Stimulated activated CD4-positive, alpha-beta T cell treated with anti-CD3 and anti-CD28 coated beads, Interleukin-12 subunit alpha, Interleukin-12 subunit beta, amount 100 ng/mL, for 4 hours (primary cell): ENCODE measurements at places on chromosomes 4 and X.

GRCh38 chrX:44428989-44429627 lies 85.6 kb upstream of the EFHC2 start:
- no peak for DNase-seq

DNA sequence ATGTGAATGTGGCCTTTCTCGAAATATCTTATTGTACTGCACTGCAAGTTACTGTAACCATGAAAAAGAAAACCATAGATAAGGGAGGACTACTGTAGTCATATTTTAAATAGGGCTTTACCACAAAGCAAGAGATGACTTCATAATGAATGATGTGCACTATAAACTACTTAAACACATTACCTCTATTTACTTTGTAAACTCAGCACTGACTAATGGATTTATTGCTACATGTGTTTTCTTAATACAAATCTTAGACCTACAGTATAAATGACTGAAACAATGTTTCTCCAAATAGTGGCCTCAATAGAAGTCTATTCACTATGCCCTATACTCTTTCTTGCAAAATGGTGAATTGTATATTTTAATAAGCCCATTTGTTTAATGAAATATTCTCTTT lies 61.1 kb downstream of the HDX start:
- no peak for DNase-seq

DNA sequence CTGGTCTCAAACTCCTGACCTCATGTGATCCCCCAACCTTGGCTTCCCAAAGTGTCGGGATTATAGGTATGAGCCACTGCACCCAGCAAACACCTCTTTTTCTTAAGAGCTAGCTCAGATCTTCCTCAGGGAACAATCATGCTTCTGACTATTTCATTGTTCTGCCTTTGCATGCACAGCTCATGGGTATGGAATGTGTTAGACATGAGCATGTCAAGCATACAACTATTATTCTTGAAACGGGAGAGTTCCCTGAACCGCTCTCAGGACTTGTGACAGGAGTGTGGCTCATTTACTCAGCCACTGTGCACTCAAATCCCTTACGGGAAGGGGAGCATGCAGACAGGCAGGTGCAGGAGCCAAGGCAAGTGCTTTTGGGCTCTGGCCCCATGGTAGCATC lies 231.7 kb upstream of the TAPT1 start:
- no peak for DNase-seq

DNA sequence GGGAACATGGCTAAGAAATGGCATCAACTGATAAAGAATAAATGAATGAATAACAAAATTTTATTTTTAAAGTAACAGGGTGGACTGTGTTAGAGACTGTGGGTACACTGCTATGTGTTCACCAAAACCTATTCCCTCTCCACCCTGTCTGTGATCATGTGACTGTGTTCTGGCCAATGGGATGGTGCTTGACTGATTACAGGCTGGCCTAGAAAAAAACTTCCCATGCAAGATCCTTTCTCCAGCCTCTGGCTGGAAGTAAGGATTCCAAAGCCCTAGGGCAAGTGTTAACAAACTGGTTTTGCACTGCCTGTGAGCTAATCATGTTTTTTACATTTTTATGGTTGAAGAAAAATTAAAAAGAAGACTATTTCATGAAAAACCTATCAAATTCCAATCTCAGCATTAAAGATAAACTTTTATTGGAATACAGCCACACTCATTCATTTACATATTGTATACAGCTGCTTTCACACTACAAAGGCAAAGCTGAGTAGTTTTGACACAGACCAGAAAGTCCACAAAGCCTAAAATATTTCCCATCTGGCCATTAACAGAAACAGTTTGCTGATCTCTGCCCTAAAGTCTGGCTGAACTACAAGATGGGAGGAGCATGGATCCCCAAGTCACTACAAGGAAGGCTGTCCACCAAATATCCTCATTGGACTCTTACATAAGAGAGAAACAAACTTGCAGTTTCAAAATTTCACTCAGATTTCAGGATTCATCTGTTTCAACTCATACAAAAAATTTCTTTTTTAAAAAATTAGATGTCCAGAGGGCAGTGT lies 133.2 kb downstream of the ARHGAP6 start:
- no peak for DNase-seq

- no peak for DNase-seq
Measured at GRCh38 chrX:74419864-74420195, 1.5 kb upstream of the SLC16A2 start.

DNA sequence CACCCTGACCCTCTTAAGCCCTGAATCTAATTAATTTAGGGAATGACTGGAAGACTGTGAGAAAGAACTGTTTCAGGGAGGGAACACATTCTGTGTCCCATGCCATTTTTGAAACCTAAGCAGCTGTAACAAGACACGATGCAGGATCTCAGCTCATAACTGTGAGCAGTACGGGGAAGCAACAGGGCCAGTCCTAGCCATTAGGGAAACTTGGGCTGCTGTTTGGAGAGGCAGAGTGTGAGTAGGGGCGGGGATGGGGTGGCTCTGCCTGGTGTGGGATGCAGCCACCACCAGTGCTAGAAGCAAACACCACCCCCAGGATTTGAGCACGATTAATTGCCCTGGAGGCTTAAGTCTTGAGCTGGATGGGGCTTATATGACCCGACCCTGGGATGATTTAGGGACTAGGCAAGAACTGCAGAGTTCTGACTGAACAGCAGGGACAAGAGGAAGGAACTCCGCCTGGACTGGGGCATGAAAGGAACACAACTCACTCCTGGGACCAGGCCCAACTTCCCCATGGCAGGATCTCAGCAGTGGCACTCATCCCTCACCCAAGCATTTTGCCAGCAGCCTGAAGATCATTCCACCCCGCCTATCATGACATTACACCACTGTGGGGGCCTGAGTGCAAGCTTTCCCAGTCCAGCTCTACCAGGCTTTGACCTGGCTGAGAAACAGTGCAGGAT lies 43.1 kb downstream of the ATRX start:
- no peak for DNase-seq

DNA sequence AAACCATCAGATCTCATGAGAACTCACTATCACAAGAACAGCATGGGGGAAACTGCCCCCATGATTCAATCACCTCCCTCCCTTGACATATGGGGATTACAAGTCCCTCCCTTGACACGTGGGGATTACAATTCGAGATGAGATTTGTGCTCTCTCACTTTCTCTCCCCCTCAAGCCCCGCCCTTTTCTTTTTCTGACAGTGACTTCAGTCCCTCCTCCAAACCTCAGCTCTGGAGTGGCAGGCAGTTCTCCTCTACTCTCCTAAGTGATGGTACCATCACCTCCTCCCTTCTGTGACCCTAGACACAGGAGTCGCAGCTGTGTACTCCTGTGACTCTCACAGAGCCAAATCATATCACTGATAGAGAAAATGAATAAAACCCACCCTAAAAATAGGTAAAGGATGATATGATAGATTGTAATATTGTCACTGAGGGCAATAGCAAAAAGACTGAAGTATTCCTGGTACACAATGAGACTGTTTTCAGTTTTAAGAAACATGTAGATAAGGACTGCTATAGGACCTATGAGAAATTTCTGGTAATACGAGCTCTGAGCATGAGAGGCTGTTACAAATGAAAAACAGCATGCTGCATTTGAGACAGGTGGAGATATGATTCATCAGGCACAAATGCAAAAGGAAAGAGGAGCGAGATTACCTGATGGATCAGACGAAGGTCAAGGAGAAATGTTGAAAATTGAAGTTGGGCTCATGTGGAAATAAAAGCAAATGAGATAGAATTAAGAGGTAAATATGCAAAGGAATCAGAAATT lies 101.2 kb upstream of the CBLL2 start:
- DNase-seq: no peak

DNA sequence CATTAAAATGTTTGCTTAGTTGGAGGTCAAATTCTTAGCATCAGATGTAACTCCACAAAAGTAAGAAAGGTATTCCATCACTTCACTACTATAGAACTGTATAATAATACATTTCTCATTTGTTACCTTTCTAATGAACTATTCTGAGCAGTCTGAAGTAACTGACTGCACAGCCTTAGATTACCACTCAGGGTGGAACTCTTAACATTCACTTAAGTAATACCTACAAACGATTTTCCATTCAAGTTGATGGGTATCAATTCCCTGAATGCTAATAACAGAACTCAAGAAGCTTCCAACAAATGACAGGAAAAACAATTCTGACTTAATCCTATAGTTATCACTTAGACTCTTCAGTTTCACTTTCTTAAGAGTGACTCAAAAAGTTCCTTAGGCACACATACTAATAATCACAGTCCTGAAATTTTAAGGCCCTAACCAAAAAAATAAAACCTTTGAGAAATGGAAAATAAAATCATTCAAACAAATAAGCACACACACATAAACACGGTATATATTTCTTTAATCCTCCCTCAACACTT lies 20.9 kb downstream of the HNRNPD start:
- DNase-seq: no peak

- DNase-seq: peak; percentile 19
Measured at GRCh38 chr4:108144451-108144850, 24.3 kb downstream of the LEF1 start.

GRCh38 chr4:95263960-95264359 lies 284.8 kb downstream of the UNC5C start:
- no peak for DNase-seq

DNA sequence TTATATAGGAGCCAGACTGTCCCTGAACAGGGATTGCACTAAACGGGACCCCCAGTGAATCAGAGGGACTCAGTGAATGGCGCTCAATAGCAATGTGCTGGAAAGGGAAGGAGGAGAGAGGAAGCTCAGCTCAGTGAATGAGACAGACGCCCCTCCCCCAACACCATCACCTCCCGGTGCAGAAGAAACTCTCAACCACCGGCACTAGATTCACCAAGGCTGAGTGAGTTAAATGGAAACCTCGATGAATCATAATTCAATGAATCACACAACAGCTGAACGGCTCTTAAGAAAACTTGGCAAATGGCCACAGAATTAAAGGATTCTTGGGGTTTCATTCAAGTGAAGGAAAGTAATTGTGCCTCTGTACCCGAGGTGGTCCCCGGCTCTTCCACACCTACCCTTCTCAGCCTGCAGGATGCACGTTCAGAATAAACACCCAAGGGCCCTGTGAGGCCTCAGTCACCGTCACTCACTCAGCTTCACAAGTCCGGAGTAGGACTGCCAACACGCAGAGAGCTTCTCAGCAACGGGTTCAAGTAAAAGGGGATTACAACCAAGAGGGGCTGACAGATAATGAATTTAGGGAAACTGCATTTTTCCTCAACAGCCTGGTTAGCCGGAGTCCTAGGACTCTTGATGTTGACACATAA lies 29.3 kb downstream of the CRMP1 start:
- DNase-seq: peak; percentile 27

DNA sequence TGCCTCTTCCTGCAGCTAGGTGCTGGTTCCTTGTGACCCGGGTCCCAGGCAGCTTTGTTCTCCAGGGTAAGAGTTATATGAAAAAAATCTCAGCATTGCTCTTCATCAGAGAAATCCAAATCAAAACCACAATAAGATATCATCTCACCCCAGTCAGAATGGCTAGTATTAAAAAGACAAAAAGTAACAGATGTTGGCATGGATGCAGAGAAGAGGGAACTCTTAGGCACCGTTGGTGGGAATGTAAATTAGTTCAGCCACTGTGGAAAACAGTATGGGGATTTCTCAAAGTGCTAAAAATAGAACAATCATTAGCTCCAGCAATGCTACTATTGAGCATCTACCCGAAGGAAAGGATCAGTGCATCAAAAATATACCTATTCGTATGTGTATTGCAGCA lies 61.5 kb downstream of the SORCS2 start:
- no peak for DNase-seq

- no peak for DNase-seq
Measured at GRCh38 chr4:138858419-138858818, 157.2 kb upstream of the NOCT start.

- DNase-seq: no peak
Measured at GRCh38 chrX:15680401-15680800, 15.8 kb upstream of the CLTRN start.

DNA sequence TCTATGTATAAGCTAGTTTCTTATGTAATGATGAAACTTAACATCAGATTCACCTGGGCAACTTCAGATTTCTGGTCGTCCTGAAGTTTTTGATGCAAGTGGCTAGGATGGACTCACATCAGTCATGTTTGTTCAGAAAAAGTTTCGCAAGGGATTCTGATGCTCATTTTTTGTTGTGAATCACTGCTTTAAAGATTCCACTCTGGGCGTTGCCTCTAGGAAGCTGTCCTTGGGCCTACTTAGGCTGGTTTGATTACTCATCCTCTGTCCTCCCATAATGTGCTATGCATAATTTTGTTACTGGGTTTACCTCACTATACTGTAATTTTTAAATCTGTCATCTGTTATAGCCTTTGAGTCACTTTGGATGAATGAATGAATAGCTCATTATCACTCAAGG lies 30.8 kb downstream of the HERC3 start:
- no peak for DNase-seq

DNA sequence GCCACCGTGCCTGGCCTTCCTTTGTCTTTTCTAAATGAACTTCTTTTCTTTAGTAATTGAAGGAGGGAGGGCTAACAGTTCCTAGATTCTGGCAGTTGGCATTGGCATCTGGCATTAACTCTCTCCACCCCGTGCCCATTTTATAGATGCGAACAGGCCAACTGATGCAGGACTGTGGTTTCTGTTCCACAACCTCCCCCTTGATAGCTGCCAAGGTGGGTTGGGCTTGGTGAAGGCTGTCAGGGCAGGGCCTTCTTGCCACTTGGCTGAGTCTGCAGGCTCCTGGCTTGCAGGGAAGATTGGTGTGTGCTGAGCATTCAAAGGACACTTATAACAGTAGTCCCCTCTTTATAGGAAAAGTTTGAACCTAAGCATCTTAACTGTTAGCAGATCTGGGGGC lies 4.3 kb downstream of the SOWAHD start:
- no peak for DNase-seq

GRCh38 chrX:23554304-23554703 lies 113.0 kb upstream of the PRDX4 start:
- DNase-seq: no peak

DNA sequence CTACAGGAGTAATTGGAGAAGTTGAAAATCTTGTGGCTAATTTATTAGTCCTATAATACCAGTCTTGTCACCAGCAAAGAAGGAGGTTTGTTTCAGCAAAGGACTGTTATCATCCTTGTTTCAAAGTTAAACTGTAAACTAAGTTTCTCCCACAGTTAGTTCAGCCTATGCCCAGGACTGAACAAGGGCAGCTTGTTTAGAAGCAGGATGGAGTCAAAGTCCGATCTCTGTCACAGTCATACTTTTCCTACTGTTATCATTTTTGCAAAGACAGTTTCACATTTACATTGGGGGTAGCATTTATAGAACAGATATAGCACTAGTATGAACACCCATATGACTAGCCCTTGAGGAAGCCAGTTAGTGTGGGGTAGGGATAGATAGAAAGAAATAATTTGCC lies 46.4 kb downstream of the AKAP4 start:
- no peak for DNase-seq

GRCh38 chrX:42825201-42825600 lies 47.2 kb upstream of the PPP1R2C start:
- no peak for DNase-seq

- no peak for DNase-seq
Measured at GRCh38 chr4:61225656-61226055, 25.5 kb downstream of the ADGRL3 start.
